ENCODE measurements at places on chromosomes 2 and 18. TPM values are rescaled to one million over a fixed set of nuclear protein-coding genes. Genes with fewer than 3 reads are reported as not detected.
A peak's percentile ranks its signal among the peaks of the same experiment; 100 is the strongest.

DNA sequence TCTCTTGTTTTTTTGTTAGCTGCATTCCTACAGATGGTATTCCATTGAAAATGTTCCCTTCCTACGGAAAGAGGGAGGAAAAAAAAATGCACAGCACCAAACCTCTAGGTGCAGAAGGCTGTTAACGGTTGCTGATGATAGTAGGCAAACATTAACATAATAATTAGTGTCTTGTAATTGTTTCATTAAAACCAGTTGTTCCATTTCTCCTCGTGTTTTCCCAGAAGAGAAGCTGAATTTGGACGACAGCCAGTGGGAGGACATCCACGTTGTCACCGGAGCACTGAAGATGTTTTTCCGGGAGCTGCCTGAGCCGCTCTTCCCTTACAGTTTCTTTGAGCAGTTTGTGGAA is 494.7 kb downstream of the ARHGAP15 start:
- DNase-seq: no peak

DNA sequence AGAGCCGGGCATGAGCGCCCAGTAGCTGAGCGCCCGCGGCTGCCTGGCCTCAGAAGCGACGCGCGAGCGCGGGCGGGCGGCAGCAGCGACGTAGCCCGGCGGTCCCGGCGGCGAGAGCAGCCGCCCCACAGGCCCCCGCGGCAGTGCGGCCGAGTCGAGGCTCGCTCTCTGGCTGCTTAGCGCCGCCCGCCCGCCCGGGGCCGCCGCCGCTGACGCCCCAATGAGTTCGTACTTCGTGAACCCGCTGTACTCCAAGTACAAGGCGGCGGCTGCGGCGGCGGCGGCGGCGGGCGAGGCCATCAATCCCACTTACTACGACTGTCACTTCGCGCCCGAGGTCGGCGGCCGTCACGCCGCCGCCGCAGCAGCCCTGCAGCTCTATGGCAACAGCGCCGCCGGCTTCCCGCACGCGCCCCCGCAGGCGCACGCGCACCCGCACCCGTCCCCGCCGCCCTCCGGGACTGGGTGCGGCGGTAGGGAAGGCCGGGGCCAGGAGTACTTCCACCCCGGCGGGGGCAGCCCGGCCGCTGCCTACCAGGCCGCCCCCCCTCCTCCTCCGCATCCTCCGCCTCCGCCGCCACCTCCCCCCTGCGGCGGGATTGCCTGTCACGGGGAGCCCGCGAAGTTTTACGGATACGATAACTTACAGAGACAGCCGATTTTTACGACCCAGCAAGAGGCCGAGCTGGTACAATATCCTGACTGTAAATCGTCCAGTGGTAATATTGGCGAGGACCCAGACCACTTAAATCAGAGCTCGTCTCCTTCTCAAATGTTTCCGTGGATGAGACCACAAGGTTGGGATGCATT is 847 bp downstream of the HOXD8 start:
- DNase-seq: peak; percentile 89

- peak; percentile 48 for DNase-seq
These were observed 11.0 kb downstream of the SDC1 start for GRCh38 chr2:20213651-20214565.

GRCh38 chr2:76307495-76307894 is 596.8 kb upstream of the GCFC2 start:
- DNase-seq: no peak

- no peak for DNase-seq
These were observed 283.3 kb upstream of the VWC2L start for GRCh38 chr2:214127571-214127970.

DNA sequence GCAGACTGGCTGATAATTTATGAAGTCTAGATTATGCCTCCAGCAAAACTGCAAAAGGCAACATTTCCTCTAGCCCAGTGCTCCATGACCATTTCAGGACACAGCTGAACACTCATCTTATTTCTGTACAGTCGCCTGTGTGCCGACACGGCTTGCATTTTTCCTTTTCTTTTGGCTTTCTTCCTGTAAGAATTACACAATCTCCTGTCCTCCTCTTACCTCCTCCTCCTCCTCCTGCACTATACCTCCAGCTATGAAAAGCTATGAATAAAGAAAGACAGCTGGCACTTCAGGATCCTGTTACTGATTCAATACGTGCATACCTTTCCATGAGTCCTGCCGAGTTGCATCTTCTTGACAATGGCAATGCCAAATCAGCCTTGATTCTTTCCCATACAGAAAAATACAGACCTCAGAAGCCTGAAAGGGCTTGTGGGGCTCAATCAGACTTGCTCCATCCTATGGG is 32.2 kb upstream of the TRIB2 start:
- DNase-seq: no peak

DNA sequence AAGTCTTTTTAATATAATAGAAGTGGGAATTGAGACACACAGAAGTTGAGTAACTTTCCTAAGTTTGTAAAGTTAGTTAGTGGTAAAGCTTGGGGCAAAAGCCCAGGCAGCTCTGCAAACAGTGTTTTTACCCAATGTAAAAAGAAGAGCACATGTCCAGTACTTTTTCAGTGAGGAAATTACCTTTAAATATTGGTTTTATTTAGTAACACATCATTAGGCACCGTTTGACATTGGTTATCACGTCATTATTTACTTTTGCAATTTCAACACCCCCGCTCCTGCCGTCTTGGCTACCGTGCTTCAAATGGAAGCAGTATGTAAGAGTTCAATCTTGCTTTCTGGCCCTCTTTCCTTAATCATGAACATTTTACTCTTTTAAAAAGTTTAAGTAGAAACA is 807.9 kb downstream of the EPHA4 start:
- DNase-seq: no peak

GRCh38 chr2:207202645-207203044 is 36.9 kb upstream of the KLF7 start:
- no peak for DNase-seq

DNA sequence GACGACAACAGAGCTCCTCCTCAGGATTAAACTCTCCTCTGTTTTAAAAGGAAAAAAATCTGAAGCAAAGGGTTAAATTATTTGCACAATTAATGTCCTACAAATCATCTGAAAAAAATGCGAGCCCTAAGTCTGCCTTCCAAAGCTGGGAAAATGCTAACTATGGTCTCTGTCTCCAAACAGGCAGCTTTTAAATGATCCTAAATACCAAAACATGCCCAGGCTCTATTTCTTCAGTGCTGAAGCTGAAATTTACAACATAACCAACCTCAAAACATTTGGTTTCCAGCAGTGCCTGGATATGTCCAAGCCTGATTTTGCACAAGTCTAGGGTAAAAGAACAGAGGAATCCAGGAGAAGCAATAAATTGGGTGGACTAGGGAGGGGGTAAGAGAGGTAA is 57.2 kb downstream of the LBH start:
- DNase-seq: no peak

DNA sequence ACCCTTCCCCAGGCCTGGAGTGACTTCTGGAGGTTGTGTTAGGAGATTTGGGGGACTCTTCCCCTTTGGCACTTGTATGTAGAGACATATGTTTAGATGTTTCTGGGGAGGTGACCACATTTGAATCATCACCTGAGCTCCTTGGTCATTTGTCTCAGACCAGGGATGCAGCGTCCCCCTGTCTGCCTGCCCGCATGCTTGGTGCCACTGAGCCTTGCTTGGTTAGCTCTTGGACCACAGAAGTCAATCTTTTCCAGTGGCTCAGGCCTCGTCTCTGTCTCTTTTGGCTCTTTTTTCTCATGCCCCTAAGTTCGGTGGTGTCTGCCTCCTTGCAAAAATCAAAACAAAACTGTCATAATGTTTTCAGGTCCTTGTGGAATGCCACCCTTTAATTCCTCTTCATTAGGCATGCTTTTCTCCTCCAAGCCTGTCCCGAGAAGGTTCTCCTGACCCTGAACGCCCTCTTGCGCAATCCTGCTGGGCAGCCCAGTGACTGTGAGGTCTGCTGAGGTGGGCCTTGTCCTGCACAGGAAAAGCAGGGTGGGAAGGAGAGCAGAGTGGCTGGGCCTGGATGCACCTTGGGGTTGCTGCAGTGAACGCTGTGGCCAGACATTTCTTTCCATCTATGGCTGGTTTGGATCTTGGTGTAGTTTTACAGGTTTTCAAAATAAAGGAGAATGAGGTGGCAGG is 24.9 kb downstream of the GLI2 start:
- DNase-seq: peak; percentile 60

- DNase-seq: no peak
These were observed 173.3 kb downstream of the DCDC2C start for GRCh38 chr2:3876685-3877084.

DNA sequence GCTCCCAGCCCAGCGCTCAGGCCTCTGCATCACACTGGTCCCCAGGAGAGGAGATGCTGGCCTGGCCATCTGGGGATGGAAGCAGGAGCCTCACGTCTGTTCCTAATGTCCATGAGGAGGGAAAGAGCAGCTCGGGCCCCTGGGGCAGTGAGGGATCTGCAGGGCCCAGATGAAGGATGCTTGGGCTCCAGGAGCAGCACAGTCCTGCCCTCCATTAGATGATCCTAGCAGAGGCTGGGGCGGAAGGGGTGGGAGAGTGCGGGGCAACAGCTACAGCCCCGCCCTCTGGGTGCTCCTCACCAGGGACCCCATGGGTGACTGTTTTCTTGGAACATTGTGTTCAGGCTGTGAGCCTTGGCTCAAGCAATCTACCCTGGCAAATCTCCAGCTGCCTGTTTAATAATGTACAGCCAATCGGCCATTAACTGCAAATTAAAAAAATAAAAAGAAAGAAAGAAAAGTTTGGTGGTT is 49.7 kb downstream of the TNS1 start:
- no peak for DNase-seq

DNA sequence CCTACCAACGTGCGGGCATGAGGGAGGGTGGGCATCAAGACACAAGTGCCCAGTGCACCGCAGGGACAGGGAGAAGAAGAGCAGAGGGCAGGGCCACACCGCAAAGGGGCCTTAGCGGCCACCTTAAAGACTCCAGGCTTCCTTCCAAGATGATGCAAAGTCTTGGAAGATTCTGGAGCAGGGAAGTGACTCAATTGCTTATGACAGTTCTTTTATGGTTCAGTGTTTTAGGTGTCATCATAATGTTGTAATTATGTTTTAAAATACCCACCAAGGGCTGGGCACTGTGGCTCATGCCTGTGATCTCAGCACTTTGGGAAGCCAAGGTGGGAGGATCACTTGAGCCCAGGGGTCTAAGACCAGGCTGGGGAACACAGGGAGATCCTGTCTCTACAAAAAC is 44.5 kb upstream of the SEMA4C start:
- DNase-seq: no peak

GRCh38 chr2:20630967-20631366 is 19.9 kb downstream of the HS1BP3 start:
- no peak for DNase-seq

- DNase-seq: no peak
These were observed 46.8 kb downstream of the MRPS5 start for GRCh38 chr2:95074663-95075439.

GRCh38 chr18:70907673-70908072 is 618.8 kb downstream of the SOCS6 start:
- no peak for DNase-seq

GRCh38 chr18:7004009-7004408 is 113.6 kb downstream of the LAMA1 start:
- no peak for DNase-seq

GRCh38 chr2:42317945-42318344 is 43.1 kb downstream of the COX7A2L start:
- DNase-seq: no peak

DNA sequence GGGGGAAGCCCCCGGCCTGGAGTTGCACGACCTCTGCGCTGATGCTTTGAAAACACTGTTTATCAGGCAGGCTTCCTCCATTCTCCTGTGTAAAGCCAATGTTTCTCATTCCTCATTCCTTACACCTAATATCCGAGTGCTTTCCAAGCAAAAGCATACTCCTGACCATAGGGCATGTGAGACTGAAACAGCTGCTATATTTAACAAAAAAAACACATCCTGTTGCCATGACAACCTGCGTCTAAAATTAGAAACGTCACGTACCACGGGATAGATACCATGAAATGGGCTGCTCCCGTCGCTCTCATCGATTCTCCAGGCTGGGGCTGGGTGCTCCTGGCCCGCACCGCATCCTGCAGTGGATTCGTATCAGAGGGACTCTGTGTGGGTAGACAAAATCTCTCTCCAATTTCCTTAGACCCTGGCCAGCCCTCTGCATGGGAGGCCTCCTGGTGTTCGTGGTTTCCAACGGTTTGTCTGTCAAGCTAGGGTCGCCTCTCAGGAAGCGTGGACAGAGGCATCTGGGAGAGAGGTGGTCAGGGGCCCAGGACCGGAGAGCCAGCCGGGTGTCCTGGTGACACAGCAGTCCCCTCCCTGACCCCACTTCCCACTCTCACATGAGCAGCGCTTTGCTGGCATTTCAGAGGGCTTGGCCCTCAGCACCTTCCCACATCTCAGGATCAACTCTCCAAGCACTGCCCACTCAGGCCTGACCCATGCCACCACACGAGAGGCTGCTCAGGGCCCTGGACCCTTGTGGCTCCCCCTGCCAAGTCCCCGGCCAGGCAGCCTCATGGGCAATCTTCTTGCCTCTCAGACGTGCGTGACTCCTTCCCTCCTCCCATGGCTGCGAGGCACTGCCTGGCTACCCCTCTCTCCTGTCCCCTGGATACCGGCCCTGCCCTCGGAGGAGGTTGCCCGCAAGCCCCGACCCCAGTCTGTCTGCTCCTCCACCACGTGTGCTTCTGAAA is 268.1 kb downstream of the NDUFA10 start:
- no peak for DNase-seq

GRCh38 chr2:37190290-37190689 is 1.8 kb upstream of the SULT6B1 start:
- DNase-seq: no peak

- DNase-seq: no peak
These were observed 7.2 kb downstream of the GPR75 start for GRCh38 chr2:53852532-53852931.

Gene CCNYL1
- total RNA-seq: 22.4 TPM

Gene CERKL
- not detected for total RNA-seq

Gene RNF152
- total RNA-seq: 25.5 TPM

Gene ALPI
- total RNA-seq: not detected

Gene SERPINB13
- total RNA-seq: not detected

Gene DHRS9
- 3.1 TPM for total RNA-seq

Gene RRM2
- 1.8 TPM for total RNA-seq

Gene ICOS
- not detected for total RNA-seq

Gene MARCHF4
- total RNA-seq: not detected

Gene LIMS3
- total RNA-seq: 16.6 TPM

Gene CNDP1
- total RNA-seq: 0.49 TPM

Gene KCTD18
- 13.9 TPM for total RNA-seq

Gene ATP8B1
- 76.5 TPM for total RNA-seq

Gene SCN9A
- 15.2 TPM for total RNA-seq
